ENCODE measurements at places on chromosomes 2 and 18.

DNA sequence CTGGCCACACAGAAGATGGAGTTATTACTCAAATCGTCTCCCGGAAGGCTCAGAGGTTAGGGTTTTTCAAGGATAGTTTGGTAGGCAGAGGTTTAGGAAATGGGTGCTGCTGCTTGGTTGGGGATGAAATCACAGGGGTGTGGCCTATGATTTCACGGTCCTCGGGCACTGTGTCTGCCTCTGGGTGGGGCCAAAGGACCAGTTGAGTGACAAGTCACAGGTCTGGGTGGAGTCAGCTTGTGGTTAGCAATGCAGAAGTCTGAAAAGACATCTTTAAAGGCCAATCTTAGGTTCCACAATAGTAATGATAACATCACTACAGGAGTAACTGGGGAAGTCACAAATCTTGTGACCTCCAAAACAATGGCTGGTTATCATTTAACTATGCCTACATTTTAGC is 387.8 kb downstream of the ZNF521 start:
- DNase-seq = no peak

GRCh38 chr2:100494712-100495111 is 24.4 kb downstream of the NMS start:
- no peak for DNase-seq

DNA sequence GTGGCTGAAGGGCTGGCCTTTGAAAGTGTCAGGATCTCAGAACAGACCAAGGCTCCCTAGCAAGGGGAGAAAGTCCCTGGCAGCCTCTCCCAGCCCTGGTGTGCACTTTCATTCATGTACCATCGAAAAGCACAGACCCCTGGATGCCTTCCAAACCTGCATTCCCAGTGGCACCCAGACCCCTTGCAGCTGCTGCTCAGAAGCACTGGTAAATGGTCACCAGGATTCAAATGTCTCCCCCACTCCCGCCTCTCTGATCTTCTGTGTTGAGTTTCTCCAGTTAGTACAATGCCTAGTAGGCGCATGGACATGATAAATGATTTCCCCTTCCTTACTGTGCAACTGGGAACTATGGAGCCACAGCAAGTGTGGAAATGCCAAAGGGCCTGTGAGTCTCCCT is 180.0 kb downstream of the GLI2 start:
- no peak for DNase-seq

DNA sequence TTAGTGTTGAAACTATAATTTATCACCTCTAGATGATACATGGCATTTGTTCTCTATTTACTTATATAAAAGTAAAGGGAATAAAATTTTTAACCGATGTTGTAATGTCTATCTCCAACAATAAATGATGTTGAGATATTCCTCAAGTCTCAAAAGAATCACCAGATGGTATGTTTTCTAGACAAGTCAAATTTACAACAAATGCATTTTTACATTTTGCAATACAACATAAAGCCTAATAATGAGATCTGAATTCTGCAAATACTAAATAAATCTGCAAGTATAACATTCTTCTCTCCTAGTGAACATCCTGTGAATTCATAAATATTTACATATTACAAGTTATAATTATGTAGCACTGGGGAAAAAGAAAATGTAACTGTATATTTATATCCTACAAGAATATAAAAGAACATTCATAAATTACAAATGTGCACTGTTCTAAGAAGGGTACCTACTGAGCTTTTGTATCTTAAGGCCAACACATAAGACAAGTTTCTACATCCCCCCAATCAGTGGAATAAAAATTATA is 1504.4 kb upstream of the ZEB2 start:
- no peak for DNase-seq

GRCh38 chr2:232633413-232634205 is at the start of gene EFHD1:
Gene EFHD1, plus strand, starts transcription at chr2:232633604. Its CDS starts 101 bp downstream, at chr2:232633705.
- peak; percentile 68 for DNase-seq

Measured in left kidney (tissue), 8 donors.